ENCODE measurements at places on chromosomes 2 and 18.

- DNase-seq: no peak
Measured at GRCh38 chr2:73928963-73929347, 2.3 kb downstream of the DGUOK start.

- DNase-seq: no peak
Measured at GRCh38 chr2:145626301-145626700, 1106.4 kb upstream of the ZEB2 start.

DNA sequence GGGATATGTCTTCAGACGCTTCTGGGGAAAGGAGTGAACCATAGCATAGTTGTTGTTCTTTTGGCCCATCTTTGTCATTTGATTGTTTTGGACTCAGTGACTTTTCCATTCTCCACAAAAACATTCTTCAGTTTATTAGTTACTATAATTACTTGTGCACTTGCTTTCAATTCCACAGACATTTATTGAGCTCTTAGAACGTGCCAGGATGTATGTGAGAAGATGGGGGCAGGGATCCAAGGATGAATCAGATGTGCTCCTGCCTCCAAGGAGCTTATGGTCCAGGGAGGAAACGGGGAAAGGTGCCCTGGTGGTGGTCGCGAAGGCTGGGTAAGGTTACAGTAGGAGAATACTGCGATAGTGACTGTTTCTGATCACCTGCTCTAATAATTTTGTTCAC is 6.9 kb upstream of the SLC4A3 start:
- DNase-seq: no peak

DNA sequence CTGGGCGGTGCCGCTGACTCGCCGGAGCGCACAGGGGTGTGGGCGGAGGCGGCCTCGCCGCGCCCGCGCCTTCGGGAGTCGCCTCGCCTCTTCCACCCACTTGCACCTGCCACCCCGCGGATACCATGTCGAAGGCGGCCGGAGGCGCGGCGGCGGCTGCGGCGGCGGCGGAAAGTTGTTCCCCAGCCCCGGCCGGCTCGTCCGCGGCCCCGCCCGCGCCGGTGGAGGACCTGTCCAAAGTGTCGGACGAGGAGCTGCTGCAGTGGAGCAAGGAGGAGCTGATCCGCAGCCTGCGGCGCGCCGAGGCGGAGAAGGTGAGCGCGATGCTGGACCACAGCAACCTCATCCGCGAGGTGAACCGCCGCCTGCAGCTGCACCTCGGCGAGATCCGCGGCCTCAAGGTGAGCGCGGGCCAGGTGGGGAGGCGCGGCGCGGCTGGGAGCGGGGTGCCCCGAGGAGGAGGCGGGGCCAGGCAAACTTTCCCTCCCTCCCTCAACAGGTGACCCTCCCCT is 766 bp downstream of the CCDC85A start:
- DNase-seq: no peak

GRCh38 chr2:192741889-192742288 is 547.2 kb upstream of the TMEFF2 start:
- DNase-seq: no peak

DNA sequence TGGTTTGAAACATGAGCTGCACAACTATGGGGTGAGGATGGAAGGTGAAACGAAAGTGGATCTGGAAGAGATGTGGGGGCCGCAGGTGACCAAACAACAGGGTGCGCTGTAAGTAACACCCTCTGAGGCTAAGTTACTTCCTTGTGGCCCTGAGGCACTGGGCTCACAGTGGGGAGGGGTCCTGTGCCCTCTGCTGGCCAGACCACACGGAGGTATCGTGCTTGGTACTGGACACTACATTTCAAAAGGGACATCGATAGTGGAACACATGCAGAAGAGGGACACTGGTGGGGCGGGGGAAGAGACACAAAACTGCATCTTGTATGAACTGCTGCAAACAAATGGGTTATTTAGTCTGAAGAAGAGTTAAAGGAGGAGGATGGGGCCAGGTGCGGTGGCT is 110.6 kb downstream of the CLIP4 start:
- DNase-seq: no peak
